Osteoblast (primary cell): ENCODE measurements at places on chromosomes 1 and 21. TPM values are rescaled to one million over a fixed set of nuclear protein-coding genes. Genes with fewer than 3 reads are reported as not detected.
A peak's percentile ranks its signal among the peaks of the same experiment; 100 is the strongest.

Gene UBXN10
- under 0.01 TPM in 1 of 2 replicates, not detected in the other for total RNA-seq

Gene HEYL
- total RNA-seq, result under 0.01 TPM in 2 replicates

Gene CYP4A22
- total RNA-seq, result not detected in 2 replicates

Gene IL10
- not detected in 2 replicates for total RNA-seq

DNA sequence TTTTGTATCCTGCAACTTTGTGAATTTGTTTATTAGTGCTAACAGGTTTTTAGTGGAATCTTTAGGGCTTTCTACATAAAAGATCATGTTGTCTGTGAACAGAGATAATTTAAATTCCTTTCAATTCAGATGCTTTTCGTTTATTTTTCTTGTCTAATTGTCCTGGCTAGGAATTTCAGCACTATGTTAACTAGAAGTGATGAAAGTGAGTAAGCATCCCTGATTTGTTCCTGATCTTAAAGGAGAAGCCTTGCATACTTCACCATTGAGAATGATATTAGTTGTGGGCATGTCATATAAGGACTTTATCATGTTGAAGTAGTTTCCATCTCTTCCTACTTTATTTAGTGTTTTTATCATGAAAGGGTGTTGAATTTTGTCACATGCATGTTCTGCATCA lies 23.6 kb upstream of the TRIM67 start:
- no peak for DNase-seq

- no peak for DNase-seq
Measured at GRCh38 chr1:241542199-241542907, 10.2 kb downstream of the KMO start.

- no peak for DNase-seq
Measured at GRCh38 chr1:22533244-22533895, 29.9 kb upstream of the EPHA8 start.

GRCh38 chr1:201889090-201889968 lies 631 bp downstream of the SHISA4 start:
- peak; percentile 80 for DNase-seq

- no peak for DNase-seq
Measured at GRCh38 chr1:85146972-85147359, 53.9 kb downstream of the SYDE2 start.

GRCh38 chr1:35497571-35497970 lies 59.6 kb downstream of the KIAA0319L start:
- DNase-seq, result no peak

GRCh38 chr1:26791626-26792025 lies 3.9 kb downstream of the PIGV start:
- no peak for DNase-seq

DNA sequence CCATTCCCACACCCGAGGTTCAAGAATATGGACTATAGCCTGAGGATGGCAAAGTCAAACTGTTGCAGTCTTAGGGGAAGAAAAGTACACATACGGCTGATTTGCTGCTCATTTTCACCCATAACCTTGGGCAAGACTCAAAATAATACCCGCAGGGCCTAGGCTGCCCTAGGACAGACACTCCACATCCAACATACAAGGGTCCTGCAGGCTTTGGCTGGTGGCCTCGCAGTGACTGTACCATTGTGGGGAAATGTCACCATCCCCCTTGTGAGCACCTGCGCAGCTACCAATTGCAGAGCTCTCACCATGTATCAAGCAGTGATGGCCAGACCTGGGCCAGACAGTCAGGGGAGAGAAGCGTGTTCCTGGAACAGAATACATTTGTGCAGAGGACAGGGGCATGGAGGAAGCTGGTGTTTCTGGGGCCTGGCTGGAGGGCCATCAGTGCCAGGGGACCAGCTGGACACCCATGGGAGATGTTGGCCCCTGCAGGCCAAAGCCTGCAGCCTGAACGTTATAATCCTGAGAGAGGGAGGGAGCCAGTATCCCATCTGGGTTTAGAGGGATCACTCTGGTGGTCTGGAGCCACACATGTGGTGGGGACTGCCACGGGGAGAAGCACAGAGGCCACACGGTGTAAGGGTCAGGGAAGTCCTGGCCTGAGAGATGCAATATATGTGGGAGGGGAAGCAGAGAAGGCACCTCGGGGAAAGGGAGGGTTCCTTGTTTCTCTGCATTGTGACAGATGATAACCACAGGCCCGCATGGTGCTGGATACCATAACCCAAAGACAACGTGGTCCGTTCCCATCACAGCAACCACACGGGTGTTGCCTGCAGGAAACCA lies 101.2 kb downstream of the GLIS1 start:
- DNase-seq, result peak; percentile 42

- no peak for DNase-seq
Measured at GRCh38 chr1:220217383-220217988, 54.8 kb downstream of the RAB3GAP2 start.
